Activated CD8-positive, alpha-beta memory T cell treated with anti-CD3 and anti-CD28 coated beads, Interleukin-2, amount 10 ng/mL, durations not matched to agents 7 days and 5 days (primary cell): ENCODE measurements at places on chromosomes 12 and 14.

DNA sequence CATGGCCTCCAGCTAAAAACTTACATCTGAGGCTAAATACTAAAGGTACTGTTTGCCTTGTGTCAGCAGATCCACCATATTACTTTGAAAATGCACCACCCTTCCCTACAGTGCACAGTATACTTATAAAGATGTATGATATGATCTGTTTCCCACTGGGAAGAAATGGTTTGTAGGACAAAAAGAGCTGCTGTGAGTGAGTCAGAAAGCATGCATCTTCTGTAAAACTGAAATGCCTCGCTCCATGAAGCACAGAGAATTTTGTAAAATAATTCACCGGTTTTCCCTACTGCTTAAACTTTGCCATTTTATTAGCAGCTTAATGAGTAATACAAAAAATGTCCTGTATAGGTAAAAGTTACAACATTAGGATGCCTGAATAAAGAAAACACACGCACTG, 68.8 kb downstream of the MDGA2 start:
- no peak for DNase-seq
- no peak overlapping the region for H3K4me3 ChIP-seq
- no peaks in the 10 kb centered on the region for H3K27me3 ChIP-seq
- no peak overlapping the region for H3K27ac ChIP-seq

DNA sequence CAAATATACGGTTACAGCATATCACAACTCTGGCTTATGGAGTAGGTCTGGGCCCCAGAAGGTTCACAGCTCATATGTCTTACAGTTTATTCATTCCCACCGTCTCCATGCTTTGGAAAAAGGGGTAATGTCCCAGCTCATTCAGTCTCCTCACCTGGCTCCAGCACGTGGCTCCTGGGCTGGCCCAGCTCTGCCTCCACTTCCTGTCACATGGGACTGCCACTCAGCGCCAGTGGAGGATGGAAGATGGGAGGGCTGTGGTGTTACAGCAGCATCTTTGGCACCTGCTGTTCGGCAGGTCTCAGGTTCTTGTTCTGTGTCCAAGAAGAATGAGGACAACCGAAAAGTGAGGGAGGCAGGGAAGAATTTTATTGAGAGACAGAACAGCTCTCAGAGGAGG, 216.3 kb upstream of the ATXN7L3B start:
- H3K27ac ChIP-seq = no peak overlapping the region
- DNase-seq = no peak

DNA sequence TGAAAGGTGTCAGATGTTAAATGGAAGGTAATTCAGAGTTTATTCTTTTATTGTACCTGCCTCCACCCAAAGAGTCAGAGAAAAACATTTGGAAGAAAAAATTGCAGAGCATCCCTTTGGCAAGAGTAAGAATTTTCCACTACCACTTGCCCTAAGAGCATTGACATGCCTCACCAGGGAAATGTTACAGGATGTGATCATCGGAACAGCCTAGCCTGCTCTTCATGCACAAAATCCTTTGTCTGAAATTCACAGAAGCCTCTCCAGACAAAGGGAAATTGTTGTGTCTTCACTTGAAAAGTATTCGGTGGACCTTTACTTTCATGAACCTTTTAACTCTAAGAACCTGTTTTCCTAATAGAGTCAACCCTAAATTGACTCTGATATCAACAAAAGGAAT, 36.9 kb downstream of the ATP2A2 start:
- H3K36me3 ChIP-seq = peaks cover 35% of the 10 kb centered on the region
- no peak for DNase-seq
- no peak overlapping the region for H3K4me3 ChIP-seq
- no peak overlapping the region for H3K27ac ChIP-seq

DNA sequence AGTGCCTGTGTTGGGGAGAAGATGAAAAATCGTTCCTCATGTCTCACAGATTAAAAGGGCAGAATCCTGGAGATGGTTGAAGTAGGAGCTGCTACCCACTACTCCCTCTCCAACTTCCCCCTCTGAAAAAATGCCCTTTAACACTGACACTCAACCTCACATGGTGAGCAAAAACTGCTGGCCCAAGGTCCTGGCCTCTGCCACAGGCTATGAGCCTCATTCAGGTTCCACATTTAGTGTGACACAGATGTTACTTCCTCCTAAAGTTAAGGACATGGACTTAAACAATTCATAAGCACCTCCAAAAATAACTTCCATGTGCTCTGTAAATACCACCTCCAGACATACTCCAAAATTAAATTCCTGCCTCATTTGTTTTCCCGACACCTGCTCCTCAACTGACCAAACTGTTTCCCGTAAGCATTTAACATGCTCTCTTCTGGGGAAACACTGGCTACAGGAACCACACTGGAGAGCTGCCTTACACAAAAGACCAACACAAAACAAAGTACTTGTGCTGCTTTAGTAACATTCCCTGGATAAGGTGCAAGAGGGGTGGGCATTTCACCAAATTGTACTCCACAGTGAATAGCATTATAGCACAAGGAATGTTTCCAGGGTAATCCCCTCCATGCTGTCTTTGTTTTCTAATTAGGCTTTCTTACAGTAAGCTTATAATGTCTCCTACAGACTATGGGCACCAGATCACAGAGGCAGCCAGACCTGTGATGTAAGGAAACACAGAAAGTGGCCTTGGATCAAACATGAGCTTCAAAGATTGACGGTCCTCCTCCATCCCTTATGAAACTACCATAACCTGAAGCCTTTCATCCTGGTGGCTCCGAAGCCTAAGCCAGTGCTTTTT, 57.0 kb downstream of the PHLDA1 start:
- no peak overlapping the region for H3K4me3 ChIP-seq
- no peak for DNase-seq
- peaks cover 45% of the 10 kb centered on the region for H3K4me1 ChIP-seq
- H3K27ac ChIP-seq = no peak overlapping the region
- no peaks in the 10 kb centered on the region for H3K27me3 ChIP-seq

DNA sequence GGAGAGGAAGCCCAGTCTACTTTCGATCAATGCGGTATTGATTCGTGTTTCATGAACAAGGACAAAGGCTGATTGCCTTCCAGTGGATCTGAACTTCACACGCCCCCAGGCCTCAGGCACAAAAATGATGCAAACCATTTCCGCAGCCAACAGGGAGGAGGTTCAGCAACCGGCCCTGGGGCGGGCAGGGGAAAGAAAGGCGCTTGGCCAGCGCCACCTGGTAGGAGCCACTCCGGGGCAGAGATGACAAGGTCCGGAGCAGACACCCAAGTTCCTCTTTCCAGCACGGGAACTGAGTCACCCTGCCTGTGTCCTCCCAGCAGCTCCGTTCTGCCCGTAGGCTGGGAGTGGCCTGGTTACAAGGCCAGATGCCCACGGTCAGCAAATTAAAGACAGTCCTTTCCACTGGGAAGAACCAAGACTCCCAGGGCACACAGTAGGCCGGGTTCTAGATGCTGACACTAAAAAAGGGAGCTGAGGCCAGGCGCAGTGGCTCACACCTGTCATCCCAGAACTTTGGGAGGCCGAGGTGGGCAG, 136.3 kb downstream of the SCARB1 start:
- H3K4me3 ChIP-seq = no peak overlapping the region
- no peaks in the 10 kb centered on the region for H3K36me3 ChIP-seq

DNA sequence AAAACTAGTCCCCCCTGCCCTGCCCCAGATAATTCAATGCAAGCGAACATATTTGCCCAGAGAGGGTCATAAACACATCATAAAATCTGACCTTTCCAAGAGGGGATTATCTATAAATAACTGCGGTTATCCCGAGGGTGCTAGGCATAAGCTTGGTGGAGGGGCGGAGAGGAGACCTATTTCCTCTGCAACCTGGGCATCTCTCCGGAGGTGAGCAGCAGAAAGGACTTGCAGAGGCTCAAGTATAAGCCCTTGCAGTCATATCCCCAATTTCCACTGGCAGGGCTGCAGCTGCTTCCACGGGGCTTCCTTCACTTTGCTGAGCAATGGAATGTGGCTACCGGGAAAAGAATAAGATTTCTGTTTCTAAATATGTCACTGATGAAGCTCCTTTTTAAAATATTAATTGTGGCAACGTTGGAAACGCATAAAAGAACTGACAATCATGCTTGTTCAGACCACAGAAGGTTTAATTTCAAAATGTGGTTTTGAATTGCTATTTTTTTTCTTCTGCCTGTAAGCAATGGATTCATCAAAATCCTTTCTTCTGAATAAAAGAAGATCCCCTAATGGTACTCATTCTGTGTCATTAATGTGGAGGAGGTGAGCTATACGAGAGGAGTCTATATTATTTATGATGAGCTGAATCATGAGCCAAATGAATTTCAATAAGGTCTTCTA, 268.9 kb upstream of the ATP2B1 start:
- DNase-seq = no peak
- H3K36me3 ChIP-seq = peaks cover 1% of the 10 kb centered on the region
- H3K4me3 ChIP-seq = no peak overlapping the region
- no peak overlapping the region for H3K27ac ChIP-seq

- DNase-seq = no peak
- no peak overlapping the region for H3K27ac ChIP-seq
- H3K36me3 ChIP-seq = no peaks in the 10 kb centered on the region
- no peak overlapping the region for H3K4me3 ChIP-seq
- no peaks in the 10 kb centered on the region for H3K4me1 ChIP-seq
- no peaks in the 10 kb centered on the region for H3K27me3 ChIP-seq
Measured at GRCh38 chr12:24080465-24080864, 131.0 kb upstream of the SOX5 start.

- no peak overlapping the region for H3K27ac ChIP-seq
- H3K27me3 ChIP-seq = no peaks in the 10 kb centered on the region
- H3K36me3 ChIP-seq = peaks cover 65% of the 10 kb centered on the region
- H3K4me3 ChIP-seq = no peak overlapping the region
Measured at GRCh38 chr14:50766338-50766886, 64.5 kb downstream of the NIN start.

DNA sequence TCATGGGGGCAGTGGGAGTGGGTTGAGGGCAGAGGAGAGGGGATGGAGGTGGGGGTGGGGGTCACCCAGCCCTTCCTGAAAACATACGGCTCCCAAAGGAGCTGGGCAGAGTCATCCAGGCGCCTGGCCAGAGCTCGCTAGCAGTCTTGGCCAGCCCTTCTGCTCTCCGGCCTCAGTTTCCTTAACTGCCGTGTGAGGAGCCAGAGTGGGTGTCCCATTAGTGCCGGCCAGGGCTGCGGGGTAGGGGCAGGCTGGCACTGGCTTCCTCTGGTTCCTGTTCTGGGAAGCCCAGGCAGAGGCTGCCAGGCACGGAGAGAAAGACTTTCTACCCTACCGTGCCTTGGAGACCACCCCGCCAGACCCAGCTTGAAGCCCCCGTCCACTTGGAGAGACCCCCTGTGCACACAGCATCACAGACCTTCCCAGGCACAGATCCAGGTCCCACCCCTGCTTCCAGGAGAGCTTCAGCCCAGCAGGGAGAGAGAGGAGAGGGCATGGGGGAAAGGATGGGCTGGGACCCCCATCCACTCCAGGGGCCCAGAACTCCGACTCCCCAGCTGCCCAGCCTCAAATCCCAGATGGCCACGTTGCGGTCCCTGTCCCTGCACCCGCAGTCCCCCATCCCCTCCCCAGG, 93.3 kb downstream of the RFLNA start:
- H3K4me3 ChIP-seq = no peak overlapping the region
- DNase-seq = no peak
- no peak overlapping the region for H3K27ac ChIP-seq

DNA sequence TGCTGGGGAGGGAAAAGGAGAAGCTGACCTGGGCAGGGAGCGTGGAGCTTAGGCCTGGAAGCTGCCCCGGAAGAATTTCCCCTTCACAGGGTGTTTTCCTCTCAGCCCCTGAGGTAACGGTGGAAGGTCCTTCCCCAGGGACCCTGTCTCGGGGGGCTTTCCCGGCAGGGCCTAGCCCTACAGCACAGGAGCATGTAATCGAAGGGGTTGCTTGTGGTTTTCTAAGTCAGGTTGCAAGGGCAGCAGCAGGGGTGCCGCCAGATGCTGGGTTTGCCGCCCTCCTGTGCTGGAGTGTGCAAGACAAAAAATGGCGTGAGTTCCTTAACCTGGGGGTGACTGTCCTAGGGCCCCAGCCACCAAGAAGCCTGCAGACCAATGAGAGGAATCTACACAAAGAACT, 1.6 kb upstream of the KRT74 start:
- H3K27ac ChIP-seq = no peak overlapping the region
- no peak overlapping the region for H3K4me3 ChIP-seq
- no peaks in the 10 kb centered on the region for H3K4me1 ChIP-seq
- no peak for DNase-seq
